ENCODE measurements at places on chromosomes 16 and 17.

GRCh38 chr17:78735832-78736525, 46.1 kb downstream of the CYTH1 start:
- no peak for DNase-seq

DNA sequence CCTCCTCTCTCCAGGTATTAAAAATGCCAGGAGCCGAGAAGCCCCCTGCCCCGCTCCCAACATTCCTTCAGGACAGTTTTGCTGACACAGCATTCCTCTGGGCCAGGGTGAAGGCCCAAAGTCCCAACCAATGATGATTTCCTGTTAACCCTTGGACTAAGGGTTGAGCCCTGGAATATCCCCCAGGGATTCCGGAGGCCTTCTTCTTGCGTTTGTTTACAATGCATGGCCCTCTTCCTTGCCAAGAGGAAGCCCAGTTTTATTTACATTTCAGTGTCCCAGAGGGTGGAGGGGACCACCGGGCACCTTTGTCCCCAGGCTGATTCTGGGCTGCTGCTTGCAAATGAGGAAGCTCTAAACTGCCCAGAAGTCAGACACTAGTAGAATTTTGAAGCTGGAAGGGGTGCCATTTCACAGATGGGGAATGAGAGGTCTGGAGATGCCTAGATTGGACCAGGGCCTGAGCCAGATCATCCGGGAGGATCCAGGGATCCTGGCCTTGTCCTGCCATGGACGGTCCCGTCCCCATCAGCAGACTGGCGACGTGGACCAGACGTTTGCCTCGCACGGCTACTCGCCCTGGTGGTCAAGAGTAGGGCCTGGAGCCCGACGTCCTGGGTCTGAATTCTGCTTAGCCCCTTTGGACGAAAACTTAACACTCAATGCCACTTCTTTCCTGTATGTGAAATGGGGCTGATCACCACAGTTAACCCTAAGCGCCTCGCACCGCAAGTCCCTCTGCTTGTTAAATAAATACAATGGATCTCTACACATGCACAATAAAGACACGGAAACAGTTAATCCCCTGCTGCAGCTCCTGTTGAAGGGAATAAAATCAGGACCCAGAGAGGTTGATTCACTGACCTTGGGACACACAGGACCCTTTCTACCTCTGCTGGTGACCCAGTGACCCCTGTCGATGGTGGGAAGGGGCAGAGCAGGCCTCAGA, 55.6 kb upstream of the CIBAR2 start:
- peak; percentile 66 for DNase-seq

- DNase-seq = no peak
Observed at GRCh38 chr16:66484453-66485213, 57.5 kb downstream of the BEAN1 start.

GRCh38 chr17:65542610-65543009, 18.8 kb downstream of the AXIN2 start:
- DNase-seq = no peak

GRCh38 chr17:969811-970355, 9.7 kb downstream of the NXN start:
- DNase-seq = no peak

GRCh38 chr17:79706931-79707850, 23.6 kb upstream of the ENPP7 start:
- DNase-seq = peak; percentile 23

- no peak for DNase-seq
Observed at GRCh38 chr16:8740775-8741355, 56.6 kb downstream of the TMEM186 start.

GRCh38 chr16:1807626-1808025, 14.1 kb upstream of the IGFALS start:
- DNase-seq = no peak

DNA sequence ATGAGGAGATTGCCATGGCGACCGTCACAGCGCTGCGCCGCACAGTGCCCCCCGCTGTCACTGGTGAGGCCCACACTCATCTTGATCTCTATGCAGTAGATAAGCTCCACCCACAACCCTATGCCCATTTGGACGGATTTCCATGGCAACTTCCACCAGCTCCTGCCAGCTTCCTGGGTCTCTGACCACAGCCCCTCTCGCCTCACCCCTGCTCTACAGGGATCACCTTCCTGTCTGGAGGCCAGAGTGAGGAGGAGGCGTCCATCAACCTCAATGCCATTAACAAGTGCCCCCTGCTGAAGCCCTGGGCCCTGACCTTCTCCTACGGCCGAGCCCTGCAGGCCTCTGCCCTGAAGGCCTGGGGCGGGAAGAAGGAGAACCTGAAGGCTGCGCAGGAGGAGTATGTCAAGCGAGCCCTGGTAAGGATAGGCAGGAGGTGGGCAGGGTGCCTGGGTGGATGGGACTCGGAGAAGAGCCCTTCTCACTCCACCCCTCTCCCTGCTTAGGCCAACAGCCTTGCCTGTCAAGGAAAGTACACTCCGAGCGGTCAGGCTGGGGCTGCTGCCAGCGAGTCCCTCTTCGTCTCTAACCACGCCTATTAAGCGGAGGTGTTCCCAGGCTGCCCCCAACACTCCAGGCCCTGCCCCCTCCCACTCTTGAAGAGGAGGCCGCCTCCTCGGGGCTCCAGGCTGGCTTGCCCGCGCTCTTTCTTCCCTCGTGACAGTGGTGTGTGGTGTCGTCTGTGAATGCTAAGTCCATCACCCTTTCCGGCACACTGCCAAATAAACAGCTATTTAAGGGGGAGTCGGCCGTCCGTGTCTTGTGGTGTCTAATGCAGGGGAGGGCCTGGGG, 4.3 kb downstream of the ALDOA start:
- DNase-seq = peak; percentile 52

DNA sequence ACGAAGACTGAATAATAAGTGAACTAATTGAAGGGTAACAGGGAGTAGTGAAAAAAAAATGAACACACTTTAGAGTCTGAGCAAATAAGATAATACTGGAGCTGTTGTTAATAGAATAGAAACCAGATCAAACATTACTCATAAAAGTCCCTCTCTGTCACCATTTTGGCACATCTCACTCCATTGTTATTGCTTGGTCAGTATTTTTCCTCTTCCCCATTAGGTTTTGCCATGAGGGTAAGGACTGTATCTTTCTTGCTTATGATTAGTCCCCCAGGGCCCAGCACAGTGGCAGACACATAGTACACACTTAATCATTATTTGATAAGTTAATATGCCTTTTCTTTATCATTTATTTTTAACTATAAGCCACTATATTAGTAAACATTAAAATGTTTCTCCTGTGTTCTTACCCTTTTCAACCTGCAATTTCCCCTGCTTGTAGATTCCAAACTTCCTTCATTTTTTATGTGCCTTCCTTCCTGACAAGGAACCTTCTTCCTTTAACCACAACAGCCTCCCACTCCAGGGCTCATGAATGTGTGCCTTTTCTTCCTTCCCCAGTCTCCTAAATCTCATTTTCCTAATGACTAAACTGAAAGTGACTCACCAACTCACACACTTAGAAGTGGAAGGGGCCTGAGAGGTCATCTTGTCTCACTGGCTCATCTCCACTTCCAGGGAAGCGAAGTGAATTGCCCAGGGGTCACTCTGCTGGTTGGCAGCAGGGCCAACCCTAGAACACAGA, 88.2 kb upstream of the HAS3 start:
- DNase-seq = no peak

GRCh38 chr17:77796176-77796860, 162.2 kb upstream of the TNRC6C start:
- no peak for DNase-seq

GRCh38 chr16:49127103-49127502, 154.5 kb downstream of the CBLN1 start:
- DNase-seq = no peak

- DNase-seq = no peak
Observed at GRCh38 chr17:62626719-62627218, 701 bp upstream of the MRC2 start.

GRCh38 chr16:2233872-2234812, 2.1 kb upstream of the DNASE1L2 start:
- no peak for DNase-seq

DNA sequence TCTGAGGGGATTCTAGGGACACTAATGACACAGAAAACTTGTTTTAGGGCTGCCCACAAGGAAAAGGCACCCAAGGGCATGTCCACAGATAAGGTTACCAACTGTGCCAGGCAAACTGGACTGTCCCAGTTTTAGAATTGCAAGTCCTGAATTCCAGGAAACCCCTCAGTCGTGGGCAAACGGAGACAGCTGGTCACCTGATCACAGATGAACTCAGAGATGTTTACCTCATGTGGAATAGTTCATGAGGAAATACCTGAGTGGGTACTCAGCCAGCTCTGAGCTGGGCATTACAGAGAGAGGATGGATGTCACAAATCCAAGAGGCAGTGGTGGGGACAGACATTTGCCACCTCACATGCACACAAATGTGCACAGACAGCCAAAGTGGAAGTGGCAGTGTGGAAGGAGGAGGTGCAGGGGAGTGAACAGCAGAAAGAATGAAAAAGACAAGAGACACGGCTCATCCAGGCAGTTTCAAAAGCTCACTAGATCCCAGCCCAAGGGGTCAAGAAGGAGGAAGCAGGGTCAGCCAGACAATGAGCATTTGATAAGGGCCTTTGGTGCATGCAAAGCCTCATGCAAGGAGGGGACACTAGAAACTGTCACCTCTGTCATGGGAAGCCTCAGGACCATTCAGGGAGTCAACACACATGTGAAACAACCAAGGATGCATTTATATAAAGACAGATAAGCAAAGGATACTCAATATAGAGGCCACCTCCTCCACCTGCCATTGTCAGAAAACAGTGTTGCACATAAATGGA, 24.8 kb downstream of the TTLL6 start:
- no peak for DNase-seq

- no peak for DNase-seq
Observed at GRCh38 chr17:70736375-70736957, 567.1 kb downstream of the KCNJ2 start.

DNA sequence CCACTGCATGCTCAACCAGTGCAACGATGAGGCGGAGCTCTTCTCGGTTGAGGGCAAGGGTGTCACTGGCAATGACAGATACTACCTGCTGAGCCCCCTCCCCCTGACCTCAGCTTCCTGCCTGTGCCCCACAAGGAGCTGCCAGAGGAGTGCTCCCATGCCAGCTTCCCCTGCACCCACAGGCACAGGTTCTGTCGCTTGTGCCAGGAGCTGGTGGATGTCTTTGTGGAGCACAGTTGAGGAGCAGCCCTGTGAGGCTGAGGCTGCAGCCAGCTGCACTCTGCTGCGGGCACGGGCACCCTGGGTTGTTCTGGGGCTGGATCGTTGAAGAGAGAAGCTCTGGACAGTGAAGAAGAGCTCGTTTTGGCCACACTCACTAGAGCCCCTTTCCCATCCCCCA, 165.3 kb upstream of the ZNF267 start:
- DNase-seq = no peak

GRCh38 chr16:35750157-35750689, 2290.8 kb downstream of the TP53TG3F start:
- DNase-seq = no peak

DNA sequence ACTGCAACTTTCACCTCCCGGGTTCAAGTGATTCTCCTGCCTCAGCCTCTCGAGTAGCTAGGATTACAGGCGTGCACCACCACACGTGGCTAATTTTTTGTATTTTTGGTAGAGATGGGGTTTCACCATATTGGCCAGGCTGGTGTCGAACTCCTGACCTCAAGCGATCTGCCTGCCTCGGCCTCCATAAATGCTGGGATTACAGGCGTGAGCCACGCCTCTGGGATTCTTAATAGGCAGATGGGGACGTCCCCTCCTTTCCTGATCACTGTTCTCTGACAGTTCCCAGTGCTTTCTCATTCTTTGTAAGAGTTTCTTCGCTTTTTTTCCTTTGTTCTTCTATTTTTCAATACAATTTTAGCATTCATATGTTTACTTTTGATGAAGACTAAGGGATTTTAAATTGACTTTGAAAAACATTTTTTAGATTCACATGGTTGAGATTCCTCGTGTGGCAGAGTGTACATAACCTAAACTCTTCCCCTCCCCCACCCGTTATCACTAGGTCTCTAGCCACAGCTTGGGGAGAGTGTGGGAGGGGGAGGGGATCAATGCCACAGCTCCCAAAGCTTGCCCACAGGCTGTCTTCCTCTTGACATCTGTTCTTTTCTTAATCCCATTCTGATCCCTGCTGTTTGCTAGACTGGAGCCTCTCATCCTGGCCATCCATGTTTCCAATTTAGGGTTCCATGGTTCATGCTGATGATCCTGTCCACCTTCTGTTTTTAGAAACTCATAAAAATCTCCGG, 11.0 kb downstream of the ADORA2B start:
- peak; percentile 71 for DNase-seq

DNA sequence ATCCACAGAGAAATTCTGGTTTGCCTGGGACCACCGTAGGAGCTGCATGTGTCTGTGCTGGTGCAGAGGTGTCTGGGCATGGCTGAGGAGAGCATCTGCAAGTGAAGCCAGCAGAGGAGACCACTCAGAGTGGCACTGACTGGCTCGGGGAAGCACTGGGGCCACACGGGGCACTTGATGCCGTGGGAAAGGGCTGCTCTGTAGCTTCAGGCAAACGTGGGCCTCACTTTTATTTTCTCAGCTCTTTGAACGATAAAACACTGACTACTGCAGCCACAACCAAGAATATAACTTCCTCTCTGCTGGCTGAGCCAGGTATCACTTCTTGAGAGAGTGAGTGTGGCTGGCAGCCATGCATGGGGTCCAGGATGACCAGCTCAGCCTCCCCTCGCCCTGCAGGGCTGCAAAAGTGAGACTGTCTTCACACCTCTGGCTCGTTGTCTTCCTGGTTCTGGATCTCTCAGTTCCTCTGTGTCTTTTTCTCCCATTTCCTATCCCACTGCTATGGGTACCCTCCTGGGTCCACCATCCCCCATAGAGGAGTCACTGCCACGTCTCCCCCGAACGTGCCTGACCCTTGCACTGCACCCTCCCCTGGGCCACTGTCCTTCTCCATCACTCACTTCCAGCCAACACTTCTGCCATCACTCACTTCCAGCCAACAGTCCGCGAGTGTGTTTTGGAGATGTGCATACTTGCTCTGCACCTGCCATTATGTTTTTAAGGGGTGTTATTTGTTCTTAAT, 201.4 kb upstream of the CHMP6 start:
- DNase-seq = no peak

DNA sequence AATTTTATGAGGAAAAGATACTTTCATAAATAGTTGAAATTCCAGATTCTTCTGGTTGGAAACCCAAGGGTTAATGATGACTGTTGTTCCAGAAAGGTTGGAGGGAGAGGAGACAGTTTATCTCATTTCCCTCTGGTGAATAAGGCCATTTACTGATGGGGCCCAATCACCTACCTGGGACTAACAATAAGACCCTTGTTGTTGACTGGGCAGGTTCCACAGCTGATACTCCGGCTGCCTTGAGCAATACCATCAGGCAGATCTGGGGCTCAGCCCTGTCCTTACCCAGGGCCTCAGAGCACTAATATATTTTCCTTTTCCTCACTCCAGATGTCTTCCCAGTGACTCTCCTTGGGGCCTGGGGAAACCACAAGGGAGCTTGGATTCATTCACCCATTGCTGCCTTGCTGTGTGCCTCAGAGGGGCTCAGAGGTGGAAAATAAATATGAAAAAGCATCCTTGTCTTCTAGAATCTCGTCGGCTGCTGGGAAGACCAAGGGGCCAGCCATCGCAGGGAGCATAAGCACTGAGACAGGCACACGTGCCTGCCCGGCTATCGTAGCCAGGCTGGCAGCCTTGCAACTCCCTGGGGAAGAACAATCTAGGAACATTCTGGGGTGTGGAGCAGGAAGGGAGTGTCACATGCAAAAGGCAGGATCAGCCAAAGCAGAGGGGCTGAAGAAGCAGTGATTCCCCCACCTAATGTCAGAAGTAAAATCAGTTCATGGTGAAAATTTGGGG, 54.4 kb downstream of the MPRIP start:
- DNase-seq = no peak

- DNase-seq = peak; percentile 95
Observed at GRCh38 chr17:82153745-82154375, 55.8 kb upstream of the FASN start.

GRCh38 chr17:75507733-75508719, 7.3 kb downstream of the CASKIN2 start:
- DNase-seq = no peak
